Left ventricle myocardium superior (tissue), 1 donor: ENCODE measurements at places on chromosomes 6 and 20. TPM values are rescaled to one million over a fixed set of nuclear protein-coding genes. Genes with fewer than 3 reads are reported as not detected.

DNA sequence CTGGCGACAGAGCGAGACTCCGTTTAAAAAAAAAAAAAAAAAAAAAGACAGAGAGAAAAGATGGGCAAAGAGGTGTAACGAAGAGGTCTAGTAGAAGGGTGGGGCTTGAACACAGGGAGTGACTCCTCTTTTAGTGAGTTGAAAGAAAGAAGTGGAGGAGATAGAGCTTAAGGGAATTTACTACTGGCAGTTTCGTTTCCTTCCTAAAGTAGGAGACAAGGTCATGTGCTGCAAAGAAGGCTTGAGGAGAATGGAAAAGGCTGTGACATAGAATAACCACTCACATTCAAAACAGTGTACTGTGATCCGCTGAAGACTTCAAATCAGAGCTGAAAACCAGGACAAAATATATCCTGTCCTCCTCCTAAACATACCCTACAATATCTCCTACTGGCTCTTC is 63.8 kb upstream of the EIF2S2 start:
- DNase-seq: no peak

DNA sequence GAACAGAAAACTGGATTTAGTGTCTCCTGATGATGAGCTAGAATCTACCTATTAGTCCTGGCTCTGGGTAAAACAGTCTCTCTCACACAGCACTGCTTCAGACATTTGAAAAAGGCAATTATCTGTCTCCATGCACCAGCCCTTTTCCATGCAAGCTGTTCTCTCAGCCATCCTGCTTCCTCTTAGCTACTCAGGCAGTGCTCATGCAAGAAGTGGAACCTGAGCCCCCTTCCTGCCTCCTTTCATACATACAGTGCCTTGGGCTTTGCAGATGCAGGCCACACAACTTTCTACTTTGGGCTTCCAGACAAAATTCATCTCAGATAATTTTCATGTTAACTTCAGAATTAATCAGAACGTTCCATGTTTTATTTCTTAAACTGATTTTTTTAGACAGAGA is 151.3 kb downstream of the RALGAPA2 start:
- DNase-seq: no peak

- peak; percentile 75 for DNase-seq
These were observed 1.4 kb downstream of the QKI start for GRCh38 chr6:163415620-163416556.

DNA sequence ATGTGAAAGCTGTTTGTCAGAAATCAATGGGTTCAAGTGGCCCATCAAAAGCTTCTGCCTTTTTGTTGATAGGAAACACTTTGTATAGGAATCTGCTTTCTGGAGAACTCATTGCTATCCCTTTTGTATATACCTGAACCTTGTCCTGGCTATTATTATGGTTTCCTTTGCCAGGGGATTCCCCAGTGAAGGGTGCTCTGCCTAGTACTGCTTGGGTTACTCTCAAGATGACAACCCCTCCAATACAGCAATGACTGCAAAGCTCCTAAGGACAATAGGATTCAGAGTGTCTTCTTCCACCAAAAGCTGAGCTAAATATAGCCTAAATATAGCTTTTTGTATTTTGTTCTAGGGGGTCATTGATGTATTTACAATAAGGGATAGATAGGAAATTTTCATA is 54.0 kb upstream of the PTPRK start:
- no peak for DNase-seq

- DNase-seq: no peak
These were observed 38.3 kb downstream of the SNX3 start for GRCh38 chr6:108222504-108222903.

DNA sequence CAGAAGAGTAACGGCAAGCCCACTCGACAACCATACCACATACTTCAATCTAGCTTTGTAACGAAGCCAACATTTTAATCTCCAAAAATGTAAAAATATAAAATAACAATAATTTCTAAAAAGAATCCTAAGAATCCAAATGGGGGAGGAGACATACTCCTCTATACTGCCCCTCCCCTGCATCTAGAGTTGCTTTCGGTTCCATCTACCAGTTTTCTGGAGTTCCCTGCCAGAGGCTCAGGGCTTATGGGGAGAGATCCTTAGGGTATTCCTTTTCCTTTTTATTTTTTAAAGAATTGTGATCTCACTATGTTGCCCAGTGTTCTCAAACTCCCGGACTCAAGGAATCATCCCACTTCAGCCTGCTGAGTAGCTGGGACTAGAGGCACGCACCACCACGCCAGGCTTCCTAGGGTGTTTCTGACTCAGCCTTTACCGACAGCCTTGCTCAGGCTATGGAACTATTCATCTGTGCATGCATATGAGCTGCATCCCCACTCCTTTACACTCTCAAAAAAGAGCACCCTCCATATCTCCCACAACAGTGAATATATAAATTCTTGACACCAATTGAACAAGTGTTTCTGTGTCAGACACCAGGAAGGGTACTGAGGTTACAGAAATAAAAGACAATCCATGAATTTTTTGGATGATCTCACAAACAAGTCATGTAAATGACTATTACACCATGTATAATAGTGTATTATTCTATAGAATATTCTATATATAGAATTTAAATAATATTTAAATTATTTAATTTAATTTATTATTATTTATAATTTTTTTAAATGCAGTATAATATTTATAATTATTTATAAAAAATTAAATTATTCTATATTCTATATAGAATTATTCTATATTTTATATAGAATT is 40.7 kb upstream of the UBR2 start:
- no peak for DNase-seq

- no peak for DNase-seq
These were observed 195.3 kb downstream of the SYNE1 start for GRCh38 chr6:152441902-152442301.

GRCh38 chr6:41443616-41444525 is 102.3 kb upstream of the FOXP4 start:
- DNase-seq: peak; percentile 61

DNA sequence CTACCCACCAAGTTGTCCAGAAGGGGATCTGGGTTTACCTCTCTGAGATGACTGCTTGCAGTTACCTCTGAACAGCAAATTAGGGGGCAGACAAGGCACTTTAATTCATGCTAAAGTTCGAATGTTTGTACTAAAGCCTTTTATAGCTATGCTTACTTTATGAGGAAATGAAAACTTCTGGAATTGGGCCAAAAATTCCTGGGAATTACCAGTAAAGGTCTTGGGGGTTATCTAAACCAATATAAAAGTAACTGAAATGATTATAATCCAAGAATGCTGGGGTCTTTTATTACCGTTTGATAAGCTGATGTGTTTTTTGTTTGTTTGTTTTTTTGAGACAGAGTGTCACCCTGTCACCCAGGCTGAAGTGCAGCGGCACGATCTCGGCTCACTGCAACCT is 7.9 kb upstream of the LZTS3 start:
- no peak for DNase-seq

- DNase-seq: no peak
These were observed 55.1 kb downstream of the CDS2 start for GRCh38 chr20:5181958-5182357.

DNA sequence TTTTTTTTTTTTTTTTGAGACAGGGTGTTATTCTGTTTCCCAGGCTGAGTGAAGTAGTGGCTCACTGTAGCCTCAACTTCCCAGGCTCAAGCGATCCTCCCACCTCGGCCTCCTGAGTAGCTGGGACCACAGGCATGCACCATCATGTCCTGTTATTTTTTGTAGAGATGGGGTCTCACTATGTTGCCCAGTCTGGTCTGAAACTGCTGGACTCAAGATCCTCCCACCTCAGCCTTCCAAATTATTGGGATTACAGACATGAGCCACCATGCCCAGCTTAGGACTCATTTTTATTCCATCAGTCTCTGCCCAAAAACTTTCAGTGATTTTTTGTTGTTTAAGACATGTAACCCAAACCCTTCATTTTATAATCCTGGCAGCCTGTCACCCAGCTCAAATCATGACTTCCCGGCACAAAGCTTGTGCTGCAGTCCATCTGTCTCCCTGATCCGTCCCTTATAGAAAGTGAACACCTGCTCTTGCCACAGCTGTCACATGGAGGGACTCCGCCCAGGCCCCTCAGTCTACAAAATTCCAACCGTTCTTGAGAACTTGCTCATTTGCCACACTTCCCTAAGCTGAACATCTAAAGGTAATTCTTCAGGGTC is 183.9 kb upstream of the JARID2 start:
- DNase-seq: no peak

DNA sequence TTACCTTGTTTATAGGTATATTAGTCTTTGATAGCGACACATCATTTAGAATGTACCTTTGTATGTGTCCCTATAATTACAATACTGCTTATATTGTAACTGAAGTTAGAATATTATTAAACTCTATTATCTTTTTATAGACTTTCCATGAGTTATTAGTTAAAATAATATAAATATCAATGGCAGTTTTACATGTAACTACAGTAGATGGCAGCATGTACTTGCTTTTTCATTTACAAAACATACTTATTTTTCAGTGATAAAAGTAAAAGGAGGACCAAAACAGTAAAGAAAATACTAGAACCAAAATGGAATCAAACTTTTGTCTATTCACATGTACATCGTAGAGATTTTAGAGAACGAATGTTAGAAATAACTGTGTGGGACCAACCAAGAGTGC is 364.3 kb downstream of the RIMS1 start:
- DNase-seq: no peak

DNA sequence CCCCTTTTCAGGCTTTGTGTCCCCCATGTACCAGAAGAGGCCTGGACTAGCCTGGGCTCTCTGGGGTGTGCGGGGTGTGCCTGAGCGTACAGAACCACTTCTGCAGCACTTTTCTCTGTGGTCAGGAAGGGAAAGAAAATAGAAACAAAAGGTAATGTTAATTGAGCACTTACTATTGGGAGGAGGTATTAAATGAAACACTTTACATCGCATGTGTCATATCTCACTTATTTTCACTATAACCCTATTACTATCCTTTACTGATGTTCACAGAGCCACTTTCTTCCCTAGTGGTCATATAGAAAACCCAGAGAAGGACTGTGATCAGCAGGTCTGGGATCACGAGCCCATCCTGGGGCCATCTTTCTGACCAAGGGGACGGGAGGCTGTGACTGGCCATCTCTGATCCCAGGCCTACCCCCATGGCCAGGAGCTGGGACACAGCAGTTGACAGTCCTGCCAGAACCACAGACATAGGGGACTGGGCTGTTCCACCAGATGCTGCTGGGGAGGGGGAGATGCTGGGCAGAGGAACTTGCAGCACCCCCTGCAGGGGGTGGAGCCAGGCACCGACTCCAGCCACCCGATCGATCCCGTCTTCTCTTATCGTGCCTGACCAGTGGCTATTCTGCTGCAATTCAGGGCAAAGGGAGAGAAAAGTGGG is 107.6 kb downstream of the VEGFA start:
- DNase-seq: no peak

- DNase-seq: no peak
These were observed 31.0 kb downstream of the IRF4 start for GRCh38 chr6:422433-423054.

DNA sequence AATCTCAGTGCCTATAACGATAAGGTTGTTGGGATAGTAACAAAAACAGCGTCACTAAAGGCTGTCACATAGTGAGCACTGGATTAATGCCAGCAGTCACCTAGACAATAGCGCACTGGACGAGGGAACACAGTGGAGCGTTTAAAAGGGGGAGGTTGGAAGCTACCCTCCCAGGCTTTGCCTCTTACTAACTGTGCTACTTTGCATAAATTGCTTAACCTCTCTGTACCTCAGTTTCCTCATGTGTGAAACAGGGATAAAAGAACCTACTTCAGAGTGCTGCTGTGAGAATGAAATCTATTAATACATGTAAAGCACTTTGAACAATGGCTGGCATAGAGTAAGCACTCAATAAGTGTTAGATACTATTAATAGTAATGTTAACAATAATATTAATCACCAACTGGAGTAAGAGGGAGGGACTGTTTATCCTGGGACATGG is 10.5 kb downstream of the BCL2L1 start:
- no peak for DNase-seq

GRCh38 chr6:119495230-119495683 is 145.7 kb upstream of the MAN1A1 start:
- DNase-seq: peak; percentile 43

DNA sequence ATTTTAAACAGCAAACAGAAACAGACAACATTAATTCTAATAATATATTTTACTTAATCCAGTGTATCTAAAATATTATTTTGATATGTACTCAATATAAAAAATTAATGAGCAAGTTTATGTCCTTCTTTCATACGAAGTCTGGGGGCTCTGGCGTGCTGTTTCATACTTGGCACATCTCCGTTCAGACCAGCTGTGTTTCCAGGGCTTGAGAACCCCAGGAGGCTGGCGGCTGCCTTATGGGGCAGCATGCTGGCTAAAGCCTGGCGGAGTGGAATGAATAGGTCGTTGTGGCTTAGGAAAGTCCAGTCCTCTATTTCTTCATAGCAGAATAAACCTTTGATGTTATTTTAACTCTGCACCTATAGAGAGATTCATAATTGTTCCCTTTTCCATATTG is 43.3 kb downstream of the DUSP22 start:
- DNase-seq: no peak

DNA sequence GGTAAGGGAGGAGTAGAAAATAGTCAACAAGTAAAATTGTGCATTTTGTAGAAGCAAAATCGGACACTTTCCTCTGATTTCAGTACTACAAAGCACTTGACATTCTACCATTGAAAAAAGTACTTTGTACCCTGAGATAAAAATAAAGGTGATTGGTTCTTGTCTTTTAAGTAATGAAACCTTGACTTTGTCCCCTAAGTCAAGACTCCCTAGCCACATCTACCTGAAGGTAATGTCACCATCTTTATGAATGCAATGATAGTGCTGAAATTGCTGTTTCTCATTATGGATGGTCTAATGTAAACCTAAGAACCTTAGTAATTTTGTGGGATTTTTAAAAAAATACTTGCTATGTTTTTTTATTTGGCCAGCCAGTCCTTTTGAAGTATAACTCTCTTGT is 2.4 kb upstream of the MAN1A1 start:
- DNase-seq: no peak

DNA sequence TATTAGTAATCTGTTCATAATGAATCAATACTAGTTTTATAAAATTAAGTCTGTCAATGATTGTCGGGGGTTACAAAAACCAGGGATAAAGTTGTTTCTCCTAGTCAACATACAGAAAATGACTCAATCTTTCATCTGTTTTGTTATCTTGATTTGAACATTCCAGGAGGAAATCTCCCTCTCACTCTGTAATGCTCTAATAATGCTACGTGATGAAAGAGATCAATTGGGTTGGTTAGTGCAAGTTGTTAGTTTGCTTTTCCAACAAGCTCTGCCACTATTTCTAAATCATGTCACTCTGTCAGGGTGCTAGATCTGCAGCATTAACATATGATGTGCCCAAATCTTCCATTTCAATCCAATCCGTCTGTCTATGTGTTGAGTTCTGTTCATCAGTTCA is 379.5 kb upstream of the GJE1 start:
- no peak for DNase-seq

Gene TOMM6
- total RNA-seq: 216 TPM

Gene BPIFB2
- not detected for total RNA-seq

Gene GSTA3
- not detected for total RNA-seq

Gene C6orf132
- total RNA-seq: 2.2 TPM

Gene LTA
- total RNA-seq: not detected

Gene TAGAP
- total RNA-seq: 2.1 TPM

Gene C6orf120
- 13.6 TPM for total RNA-seq

Gene CLIC5
- total RNA-seq: 272 TPM

Gene IL17F
- total RNA-seq: not detected
